ENCODE measurements at places on chromosomes 7 and 10.

GRCh38 chr7:108000875-108001763 lies 1.8 kb downstream of the LAMB1 start:
- no peak for DNase-seq

- no peak for DNase-seq
Measured at GRCh38 chr10:3538656-3539531, 246.1 kb downstream of the KLF6 start.

DNA sequence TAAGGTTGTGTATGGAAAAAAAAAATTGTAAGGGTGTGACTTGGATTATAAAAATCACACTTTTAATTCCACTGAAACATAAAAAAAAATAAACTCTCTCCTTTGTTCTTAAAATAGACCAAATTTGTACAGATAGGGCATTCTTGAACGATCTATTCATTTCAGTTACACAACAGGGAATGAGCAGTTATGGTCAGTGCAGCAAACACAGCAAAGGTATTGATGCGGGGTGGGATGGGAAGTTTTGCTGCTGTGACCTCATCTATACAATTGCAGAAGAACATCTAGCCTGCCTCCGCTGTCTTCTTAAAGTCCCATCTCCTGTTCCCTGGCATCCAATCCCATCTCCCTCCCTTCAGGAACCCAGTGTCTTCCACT lies 580.2 kb downstream of the SUGCT start:
- DNase-seq: no peak

DNA sequence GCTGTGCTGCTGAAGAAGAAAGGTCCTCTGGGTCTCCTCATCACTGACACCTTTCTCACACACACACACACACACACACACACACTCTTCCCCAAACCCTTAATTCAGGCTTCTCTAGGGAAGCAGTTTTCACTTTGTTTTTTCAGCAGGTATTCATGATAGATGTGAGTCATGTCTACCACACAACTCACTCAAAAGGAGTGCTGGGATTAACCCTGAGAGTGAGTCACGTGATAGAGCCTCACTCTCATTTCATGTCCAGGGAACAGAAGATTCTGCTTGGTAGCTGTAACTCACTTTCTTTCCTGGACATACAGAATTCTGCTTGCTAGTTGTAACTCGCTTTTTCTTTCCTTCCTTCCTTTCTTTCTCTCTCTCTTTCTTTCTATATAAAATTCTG lies 45.4 kb downstream of the VIM start:
- no peak for DNase-seq

DNA sequence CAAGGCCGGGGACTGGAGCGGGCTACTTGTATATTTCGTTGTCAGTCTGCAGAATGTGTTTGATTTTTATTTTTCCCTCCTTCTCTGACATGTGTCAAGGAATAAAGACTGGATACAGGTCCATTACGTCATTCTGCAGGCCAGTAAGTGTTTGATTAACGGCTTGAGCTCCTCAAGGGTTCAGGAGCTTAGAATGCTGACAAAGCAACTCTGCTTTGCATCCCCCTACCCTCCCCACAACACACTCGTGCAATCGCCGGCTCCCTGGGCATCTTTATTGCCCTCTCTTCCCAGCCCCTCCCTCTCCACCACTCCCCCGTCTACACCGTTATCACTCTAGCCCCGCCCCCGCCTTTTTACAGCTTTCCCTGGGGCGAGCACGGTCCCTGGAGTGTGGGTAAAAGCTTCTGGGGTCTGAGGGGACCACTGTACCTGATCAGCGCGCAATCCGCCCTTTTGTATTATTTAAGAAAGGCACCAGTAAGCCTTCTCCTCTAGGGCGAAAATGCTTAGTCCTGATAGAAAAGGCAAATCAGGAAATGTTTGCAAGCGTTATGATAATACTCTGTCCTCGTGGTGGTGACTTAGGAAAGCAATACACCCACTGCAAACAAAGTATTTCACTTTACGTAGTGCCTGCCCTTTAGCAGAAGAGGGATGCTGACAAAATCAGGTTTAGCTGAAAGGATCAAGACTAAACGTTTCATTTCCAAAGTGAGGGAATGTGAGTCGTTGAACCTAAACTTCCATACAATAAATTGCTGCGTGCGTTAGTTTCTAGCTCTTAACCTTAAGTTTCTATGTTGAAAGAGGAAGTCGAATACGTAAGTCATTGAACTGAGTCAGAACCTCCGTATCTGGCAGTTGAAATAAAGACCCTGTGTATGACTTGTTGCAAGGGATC lies 1.4 kb upstream of the CREB5 start:
- no peak for DNase-seq

- DNase-seq: no peak
Measured at GRCh38 chr10:116873134-116873533, 23.8 kb downstream of the ENO4 start.
